Effector memory CD8-positive, alpha-beta T cell (primary cell): ENCODE measurements at places on chromosomes 7 and 10.

GRCh38 chr7:136655414-136655813 is 213.0 kb upstream of the CHRM2 start:
- no peak for DNase-seq

- no peak for DNase-seq
These were observed 462.7 kb downstream of the TCERG1L start for GRCh38 chr10:130848855-130849254.

DNA sequence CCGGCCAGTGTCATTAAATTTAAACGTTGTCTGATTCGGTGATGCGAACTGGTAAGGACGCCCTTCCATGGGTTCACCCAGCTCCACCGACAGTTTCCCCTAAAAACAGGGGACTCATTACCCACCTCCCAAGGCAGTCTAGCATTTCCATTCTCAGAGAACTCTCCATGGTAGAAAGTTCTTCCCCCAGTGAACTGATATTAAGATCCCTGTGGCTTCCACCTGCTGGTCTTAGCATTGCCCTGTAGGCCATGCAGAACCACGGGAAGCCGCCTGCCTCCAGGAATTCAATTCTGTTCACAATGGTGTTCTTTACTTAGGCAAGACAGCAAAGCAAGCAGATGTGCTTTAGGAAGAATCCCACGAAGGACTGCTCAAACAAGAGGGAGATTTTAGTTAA is 128.9 kb upstream of the NANOS1 start:
- DNase-seq, result no peak

GRCh38 chr7:150937848-150938561 is 40.1 kb downstream of the KCNH2 start:
- no peak for DNase-seq

- DNase-seq, result no peak
These were observed 1.3 kb downstream of the RAPGEF5 start for GRCh38 chr7:22355620-22356009.

DNA sequence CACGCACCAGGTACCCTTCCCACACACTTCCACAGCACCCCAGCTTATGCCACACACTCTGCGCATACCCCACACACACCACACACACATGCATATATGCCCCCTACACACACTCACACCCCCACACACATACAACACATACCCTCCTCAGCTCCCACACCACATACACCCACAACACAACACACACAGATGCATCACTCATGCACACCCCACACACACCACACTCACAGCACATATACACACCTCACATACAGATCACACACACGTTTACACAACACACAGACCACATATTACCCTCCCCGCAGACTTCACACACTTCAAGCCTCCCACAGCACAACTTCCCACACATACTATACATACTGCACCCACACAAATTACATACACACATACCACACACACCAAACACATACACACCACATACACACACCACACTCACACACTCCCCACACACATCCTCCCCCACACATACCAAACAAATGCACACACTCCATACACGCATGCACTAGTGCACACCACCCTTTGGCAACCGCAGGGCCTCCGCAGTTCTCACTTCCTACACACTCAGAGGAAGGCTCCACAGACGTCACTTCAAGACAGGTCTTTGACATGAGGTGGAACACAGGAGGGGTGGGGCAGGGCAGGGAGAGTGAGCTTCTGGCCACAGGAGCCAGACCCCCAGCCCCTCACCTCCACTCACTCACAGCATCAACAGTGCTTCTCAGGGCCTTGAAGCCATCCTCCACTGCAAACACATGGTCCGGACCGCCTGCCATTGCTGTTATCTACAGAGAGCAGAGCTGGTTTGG is 18.5 kb upstream of the ANTXRL start:
- DNase-seq, result peak; percentile 31

- no peak for DNase-seq
These were observed 2.8 kb upstream of the FAS start for GRCh38 chr10:88987840-88988239.

DNA sequence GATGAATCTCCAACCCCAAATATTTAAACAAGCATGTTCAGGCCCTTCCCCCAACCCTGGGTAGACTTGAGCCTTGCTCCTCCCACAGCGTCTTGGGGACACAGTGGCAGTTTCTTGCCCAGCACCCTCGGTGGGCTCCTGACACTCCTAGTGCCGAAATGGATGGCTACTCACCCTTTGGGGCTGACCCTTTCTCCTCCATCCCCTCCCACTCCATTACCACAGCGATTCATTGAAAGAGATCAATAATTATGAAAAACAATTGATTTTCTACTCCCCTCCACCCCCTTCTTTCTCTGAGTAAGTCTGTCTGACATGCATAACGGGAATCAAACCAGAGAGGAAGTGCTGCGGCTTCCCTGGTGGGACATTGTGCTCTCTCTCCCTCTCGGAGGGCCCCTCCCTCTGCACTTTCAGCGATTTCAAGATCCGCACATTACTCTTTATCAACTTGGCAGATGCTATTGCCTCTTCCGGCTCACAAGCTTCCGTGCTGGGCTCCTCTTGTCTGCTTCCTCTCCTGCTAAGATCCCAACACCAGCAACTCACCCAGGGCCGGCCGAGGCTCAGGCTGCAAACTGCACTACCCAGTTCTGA is 79.0 kb upstream of the PLXNA4 start:
- DNase-seq, result peak; percentile 5

GRCh38 chr10:59175538-59176240 is 754 bp upstream of the PHYHIPL start:
- no peak for DNase-seq

DNA sequence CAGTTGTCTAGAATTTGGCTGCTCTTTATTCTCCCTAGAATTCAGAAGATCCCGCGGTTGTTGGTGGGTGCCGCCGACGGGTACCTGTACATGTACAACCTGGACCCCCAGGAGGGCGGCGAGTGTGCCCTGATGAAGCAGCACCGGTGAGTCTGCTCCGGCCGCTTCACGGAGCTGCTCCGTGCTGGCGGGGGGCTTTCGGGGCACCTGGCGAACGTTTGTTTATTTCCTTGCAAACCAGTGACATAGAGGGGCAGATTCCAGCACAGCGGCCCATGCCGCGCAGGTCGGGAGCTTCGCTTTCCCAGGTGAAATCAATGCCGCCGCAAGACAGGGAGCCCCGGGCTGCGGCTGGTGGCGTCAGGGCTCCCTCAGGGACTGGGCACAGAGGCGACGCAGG is 38.0 kb downstream of the WIPI2 start:
- DNase-seq, result no peak

DNA sequence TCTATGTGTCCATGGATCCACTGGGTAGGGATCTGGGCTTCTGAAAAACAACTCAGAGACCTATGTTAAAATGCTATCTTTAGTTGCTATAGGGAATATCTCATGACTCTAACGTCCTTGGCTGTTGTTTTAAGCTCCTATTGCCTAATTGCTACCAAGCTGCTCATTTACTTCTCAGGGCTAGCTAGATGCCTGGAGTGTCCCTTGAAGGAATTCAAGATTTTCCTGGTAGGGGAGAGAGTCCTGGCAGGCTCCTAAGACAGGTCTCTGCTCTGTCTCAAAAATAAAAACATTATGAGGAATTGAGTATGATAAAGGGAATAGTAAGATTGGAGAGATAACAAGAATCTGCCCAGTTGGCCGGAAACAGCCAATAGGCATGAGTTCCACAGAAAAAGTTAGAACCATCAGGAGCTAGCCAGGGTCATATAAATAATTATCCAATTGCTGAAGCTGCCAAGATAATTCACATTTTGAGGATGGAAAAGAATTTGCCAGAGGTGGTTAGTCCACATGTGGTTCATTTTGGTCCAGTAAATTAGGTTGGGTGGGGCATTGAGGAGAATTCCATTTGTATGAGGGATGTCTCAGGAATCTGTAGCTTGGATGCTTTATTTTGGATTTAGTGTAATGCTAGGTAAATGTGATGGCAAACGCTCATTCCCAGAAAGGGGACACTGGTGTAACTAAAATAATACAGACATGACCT is 362.7 kb upstream of the VSTM2A start:
- DNase-seq, result no peak

- DNase-seq, result no peak
These were observed 251.0 kb upstream of the IMMP2L start for GRCh38 chr7:111813306-111813705.

GRCh38 chr7:24255139-24255538 is 28.9 kb upstream of the NPY start:
- DNase-seq, result no peak

DNA sequence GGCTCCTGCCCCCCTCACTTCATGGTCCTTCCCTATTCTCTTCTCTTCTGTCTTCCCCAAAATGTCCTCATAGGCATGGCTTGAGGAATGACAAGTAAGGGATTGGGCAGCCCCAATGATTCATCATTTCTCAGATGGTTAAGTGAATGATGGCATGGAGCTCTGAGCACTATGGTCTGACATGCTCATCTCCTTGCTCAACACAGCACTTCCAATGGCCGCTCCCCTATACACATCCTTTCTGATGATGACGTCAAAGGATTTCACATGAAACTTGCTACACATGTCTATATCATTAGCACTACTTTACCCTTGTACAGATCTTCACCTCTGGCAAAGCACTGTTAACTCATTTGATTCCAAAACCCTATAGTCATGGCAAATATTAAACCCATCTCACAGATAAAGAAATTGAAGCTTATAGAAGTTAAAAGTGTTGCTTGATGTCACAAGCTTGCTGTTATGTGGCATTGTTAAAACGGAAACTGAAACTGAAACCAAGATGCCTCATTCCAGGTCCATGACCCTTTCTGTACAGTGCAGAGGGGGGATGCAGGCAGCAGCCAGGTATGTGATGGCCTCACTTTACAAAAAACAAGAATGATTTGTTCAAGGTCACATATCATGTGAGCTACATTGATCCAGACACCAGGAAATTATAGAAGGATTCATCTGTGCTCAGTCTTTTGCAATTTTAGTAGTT is 90.0 kb upstream of the PLXNA4 start:
- no peak for DNase-seq

DNA sequence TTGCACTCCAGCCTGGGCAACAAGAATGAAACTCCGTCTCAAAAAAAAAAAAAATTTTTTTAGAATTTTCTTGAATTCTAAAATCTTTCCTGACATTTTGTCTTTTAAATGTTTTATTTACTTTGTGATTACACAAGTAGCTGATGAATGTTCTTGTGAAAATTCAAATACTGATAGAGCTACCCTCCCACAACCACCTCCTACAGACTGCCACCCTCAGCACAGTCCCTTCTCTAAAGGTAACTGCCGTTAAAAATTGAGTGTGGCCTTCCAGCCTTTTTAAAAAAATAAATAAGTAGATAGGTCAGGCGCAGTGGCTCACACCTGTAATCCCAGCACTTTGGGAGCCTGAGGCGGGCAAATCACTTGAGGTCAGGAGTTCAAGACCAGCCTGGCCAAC is 15.1 kb downstream of the ENO4 start:
- no peak for DNase-seq

- no peak for DNase-seq
These were observed 28.4 kb upstream of the PFKFB3 start for GRCh38 chr10:6174201-6174874.

- peak; percentile 49 for DNase-seq
These were observed 2.4 kb downstream of the ZMIZ2 start for GRCh38 chr7:44750921-44751571.

GRCh38 chr10:103759100-103759781 is 96.1 kb downstream of the SH3PXD2A start:
- DNase-seq, result no peak

GRCh38 chr7:35185908-35186731 is 67.8 kb downstream of the TBX20 start:
- DNase-seq, result no peak

DNA sequence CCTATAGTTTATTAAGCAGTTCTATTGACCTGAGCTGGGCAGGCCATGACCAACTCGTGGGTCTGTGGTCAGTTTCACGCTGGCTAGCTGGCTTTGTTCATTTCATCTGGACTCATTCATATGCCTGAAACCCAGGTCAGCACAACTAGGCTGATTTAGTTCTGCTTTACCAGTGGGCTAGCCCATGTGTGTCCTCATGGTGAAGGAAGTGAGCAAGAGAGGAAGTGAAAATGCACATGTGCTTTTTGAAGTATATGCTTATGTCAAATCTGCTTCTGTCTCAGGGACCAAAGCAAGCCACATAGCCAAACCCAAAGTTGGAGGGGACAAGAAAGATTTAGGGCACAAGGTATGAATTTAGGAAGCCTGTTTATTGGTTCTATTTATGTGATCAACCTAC is 154.5 kb downstream of the RNF133 start:
- no peak for DNase-seq

GRCh38 chr10:124074501-124075109 is 18.8 kb downstream of the CHST15 start:
- DNase-seq, result no peak

GRCh38 chr7:117908031-117908795 is 35.0 kb upstream of the CTTNBP2 start:
- no peak for DNase-seq
